ENCODE measurements at places on chromosomes 12 and 14. TPM values are rescaled to one million over a fixed set of nuclear protein-coding genes. Genes with fewer than 3 reads are reported as not detected.

The SIX1 gene
- not detected for total RNA-seq

The SLC35F4 gene
- not detected for total RNA-seq

The TAS2R9 gene
- total RNA-seq: not detected

The TMTC3 gene
- 8.4 TPM for total RNA-seq

The MRPL52 gene
- 38.8 TPM for total RNA-seq

The JPH4 gene
- 8.3 TPM for total RNA-seq

The BTBD6 gene
- total RNA-seq: 67.5 TPM

The NELL2 gene
- total RNA-seq: 15.3 TPM

GRCh38 chr12:51115533-51115932 lies 32.1 kb upstream of the CSRNP2 start:
- H3K36me3 ChIP-seq: no peaks in the 10 kb centered on the region
- H3K4me3 ChIP-seq: no peak overlapping the region
- no peak for DNase-seq

- H3K4me1 ChIP-seq: no peaks in the 10 kb centered on the region
- no peaks in the 10 kb centered on the region for H3K27me3 ChIP-seq
- no peak overlapping the region for H3K4me3 ChIP-seq
- no peak overlapping the region for H3K27ac ChIP-seq
- H3K36me3 ChIP-seq: no peaks in the 10 kb centered on the region
These were observed 99.1 kb downstream of the CAPZA3 start for GRCh38 chr12:18837025-18837424.

GRCh38 chr12:46370792-46371717 lies 1.5 kb downstream of the SLC38A2 start:
- peak overlapping the region; percentile 98 for H3K27ac ChIP-seq
- DNase-seq: peak; percentile 94
- peaks cover 38% of the 10 kb centered on the region for H3K4me1 ChIP-seq
- H3K4me3 ChIP-seq: peak overlapping the region; percentile 89
- H3K27me3 ChIP-seq: no peaks in the 10 kb centered on the region
- no peaks in the 10 kb centered on the region for H3K36me3 ChIP-seq

GRCh38 chr12:100675432-100675831 lies 101.9 kb downstream of the GAS2L3 start:
- no peaks in the 10 kb centered on the region for H3K36me3 ChIP-seq
- H3K27ac ChIP-seq: no peak overlapping the region
- H3K4me1 ChIP-seq: no peaks in the 10 kb centered on the region
- no peak overlapping the region for H3K4me3 ChIP-seq

GRCh38 chr12:66755727-66756395 lies 77.0 kb upstream of the GRIP1 start:
- H3K27me3 ChIP-seq: no peaks in the 10 kb centered on the region
- no peak for DNase-seq
- no peak overlapping the region for H3K27ac ChIP-seq
- no peaks in the 10 kb centered on the region for H3K4me1 ChIP-seq
- H3K36me3 ChIP-seq: no peaks in the 10 kb centered on the region
- H3K4me3 ChIP-seq: no peak overlapping the region

GRCh38 chr14:76939015-76939742 lies 89.3 kb downstream of the IRF2BPL start:
- H3K36me3 ChIP-seq: no peaks in the 10 kb centered on the region
- no peaks in the 10 kb centered on the region for H3K27me3 ChIP-seq
- H3K4me3 ChIP-seq: no peak overlapping the region

DNA sequence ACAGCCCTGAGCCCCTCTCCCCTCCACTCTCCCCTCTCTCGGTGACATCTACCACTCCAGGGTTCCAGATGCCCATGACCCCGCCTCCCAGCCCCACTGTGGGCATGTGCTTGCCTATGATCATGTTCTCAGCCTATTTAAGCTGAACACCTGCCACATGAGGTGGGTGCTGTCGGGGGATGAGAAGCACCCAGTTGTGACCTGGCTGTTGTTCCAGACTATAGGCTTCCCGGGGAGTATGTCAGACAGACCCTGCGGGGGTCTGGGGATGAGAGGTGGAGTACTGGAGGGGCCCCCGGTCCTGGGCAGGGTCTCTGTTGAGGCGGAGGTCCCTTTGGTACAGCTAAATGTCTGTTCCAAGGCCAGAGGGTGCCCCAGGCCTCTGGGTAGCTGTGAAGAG lies 6.0 kb downstream of the VSX2 start:
- H3K4me1 ChIP-seq: no peaks in the 10 kb centered on the region
- no peaks in the 10 kb centered on the region for H3K36me3 ChIP-seq
- H3K27me3 ChIP-seq: no peaks in the 10 kb centered on the region
- H3K4me3 ChIP-seq: no peak overlapping the region
- no peak for DNase-seq

DNA sequence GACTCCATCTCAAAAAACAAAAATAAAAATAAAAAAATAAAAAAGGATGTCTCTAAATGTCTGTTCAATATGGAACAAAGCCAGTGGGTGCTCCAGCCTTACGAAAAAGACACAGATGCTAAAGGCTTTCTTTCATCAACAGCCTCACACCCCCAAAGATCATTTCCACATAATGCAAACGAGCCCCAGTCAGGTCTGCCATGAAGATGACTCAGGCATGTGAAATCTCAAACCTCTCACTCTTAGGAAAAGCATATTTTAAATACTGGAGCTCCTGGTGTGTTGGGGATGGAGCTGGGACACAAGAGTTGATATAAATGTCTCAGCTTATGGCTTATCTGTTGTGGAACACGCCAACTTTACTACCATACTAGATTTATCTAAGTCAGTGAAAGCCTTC lies 49.9 kb upstream of the PLXNC1 start:
- H3K27me3 ChIP-seq: no peaks in the 10 kb centered on the region
- H3K27ac ChIP-seq: no peak overlapping the region
- peaks cover 14% of the 10 kb centered on the region for H3K4me1 ChIP-seq
- no peaks in the 10 kb centered on the region for H3K36me3 ChIP-seq
- H3K4me3 ChIP-seq: no peak overlapping the region

- no peak overlapping the region for H3K27ac ChIP-seq
- H3K27me3 ChIP-seq: no peaks in the 10 kb centered on the region
- no peak for DNase-seq
- no peaks in the 10 kb centered on the region for H3K4me1 ChIP-seq
- H3K36me3 ChIP-seq: no peaks in the 10 kb centered on the region
These were observed 47.3 kb upstream of the SRP54 start for GRCh38 chr14:34935488-34935887.

- DNase-seq: peak; percentile 85
- H3K4me1 ChIP-seq: no peaks in the 10 kb centered on the region
- H3K36me3 ChIP-seq: no peaks in the 10 kb centered on the region
- no peak overlapping the region for H3K27ac ChIP-seq
- peak overlapping the region; percentile 6 for H3K4me3 ChIP-seq
- H3K27me3 ChIP-seq: no peaks in the 10 kb centered on the region
These were observed 32.3 kb upstream of the INF2 start for GRCh38 chr14:104657101-104657524.

GRCh38 chr14:73014105-73014504 lies 12.8 kb downstream of the ZFYVE1 start:
- H3K4me1 ChIP-seq: no peaks in the 10 kb centered on the region
- H3K27ac ChIP-seq: no peak overlapping the region
- no peaks in the 10 kb centered on the region for H3K27me3 ChIP-seq
- no peak for DNase-seq
- H3K4me3 ChIP-seq: no peak overlapping the region

DNA sequence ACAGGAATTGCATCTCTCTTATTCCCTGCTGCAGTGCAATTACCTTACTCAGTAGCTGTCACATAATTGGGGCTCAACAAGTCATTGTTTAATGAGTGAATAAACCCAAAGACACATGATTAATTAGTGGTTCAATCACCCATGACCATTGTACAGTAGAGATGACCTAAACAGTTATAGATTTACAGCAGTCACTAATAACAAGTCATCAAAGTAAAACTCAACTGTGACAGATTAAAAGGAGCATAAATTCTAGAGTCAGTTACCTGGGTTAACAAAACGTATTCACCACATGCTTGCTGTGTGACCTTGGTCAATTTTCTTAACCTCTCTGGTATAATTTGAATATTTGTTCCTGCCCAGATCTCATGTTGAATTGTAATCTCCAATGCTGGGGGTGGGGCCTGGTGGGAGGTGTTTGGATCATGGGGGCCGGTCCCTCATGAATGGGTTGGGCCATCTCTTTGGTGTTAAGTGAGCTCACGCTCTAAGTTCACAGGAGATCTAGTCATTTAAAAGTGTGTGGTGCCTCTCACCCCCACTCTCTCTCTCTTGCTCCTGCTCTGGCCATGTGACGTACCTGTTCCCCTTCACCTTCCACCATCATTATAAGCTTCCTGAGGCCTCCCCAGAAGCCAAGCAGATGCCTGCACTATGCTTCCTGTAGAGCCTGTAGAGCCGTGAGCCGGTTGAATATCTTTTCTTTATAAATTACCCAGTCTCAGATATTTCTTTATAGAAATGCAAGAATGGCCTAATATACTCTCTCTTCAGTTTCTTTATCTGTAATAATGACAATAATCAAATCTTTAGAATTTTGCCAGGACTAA lies 141.9 kb upstream of the PLEKHG7 start:
- no peak overlapping the region for H3K4me3 ChIP-seq
- no peak overlapping the region for H3K27ac ChIP-seq
- no peaks in the 10 kb centered on the region for H3K4me1 ChIP-seq
- H3K27me3 ChIP-seq: no peaks in the 10 kb centered on the region

DNA sequence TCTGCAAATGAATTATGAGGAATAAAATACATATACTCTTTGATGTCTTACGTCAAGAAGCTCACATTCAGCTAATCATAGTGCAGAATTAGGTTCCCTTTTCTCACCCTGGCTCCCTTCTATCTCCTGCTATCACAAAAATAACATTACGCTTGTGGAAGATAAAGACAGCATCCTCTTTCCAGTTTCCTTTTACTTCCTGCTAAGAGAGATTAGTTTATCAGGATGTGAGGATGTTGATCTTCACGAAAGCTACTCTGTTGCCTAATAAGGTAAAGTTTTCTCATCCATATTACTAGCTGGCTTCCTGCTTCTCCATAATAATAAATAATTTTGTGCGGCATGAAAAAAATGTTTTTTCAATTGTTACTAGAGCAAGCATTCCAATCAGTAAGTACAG lies 217.7 kb upstream of the DCN start:
- H3K4me1 ChIP-seq: no peaks in the 10 kb centered on the region
- H3K4me3 ChIP-seq: no peak overlapping the region
- no peak overlapping the region for H3K27ac ChIP-seq

DNA sequence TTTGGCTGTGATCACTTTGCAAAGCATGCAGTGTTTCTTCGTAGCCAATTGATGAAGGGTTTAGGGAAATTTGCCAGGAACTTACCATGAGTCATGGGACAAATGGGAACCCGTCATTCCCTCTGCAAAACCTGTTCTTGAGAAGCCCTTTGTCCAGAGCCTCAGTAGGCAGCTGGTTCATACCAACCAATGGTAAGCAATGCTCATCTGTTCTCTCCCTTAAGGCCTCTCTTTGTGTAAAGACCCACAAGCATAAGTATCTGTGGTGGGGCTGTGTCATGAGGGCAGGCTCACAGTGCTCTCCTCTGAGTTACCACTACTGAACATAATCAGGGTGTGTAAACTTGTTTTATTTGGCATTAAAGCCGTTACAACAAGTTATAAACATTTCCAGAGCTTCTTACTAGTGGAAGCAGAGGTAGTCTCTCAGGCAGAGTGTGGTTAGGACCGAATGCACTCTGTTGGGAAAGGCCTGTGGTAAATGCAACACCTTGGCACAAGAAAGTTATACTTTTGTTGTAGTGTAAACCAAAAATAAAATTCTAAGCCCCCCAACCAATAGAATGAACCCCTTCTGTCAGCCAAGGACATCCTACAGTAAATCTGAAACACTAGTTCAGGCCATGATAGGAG lies 119.8 kb downstream of the SINHCAF start:
- H3K4me3 ChIP-seq: no peak overlapping the region
- DNase-seq: no peak
- H3K4me1 ChIP-seq: no peaks in the 10 kb centered on the region
- H3K27ac ChIP-seq: no peak overlapping the region

GRCh38 chr14:54001189-54001878 lies 44.7 kb upstream of the BMP4 start:
- DNase-seq: no peak
- H3K36me3 ChIP-seq: no peaks in the 10 kb centered on the region
- no peaks in the 10 kb centered on the region for H3K4me1 ChIP-seq
- no peaks in the 10 kb centered on the region for H3K27me3 ChIP-seq
- no peak overlapping the region for H3K4me3 ChIP-seq

GRCh38 chr12:91846466-91847055 lies 299.1 kb downstream of the BTG1 start:
- H3K27ac ChIP-seq: no peak overlapping the region
- no peaks in the 10 kb centered on the region for H3K27me3 ChIP-seq
- H3K4me3 ChIP-seq: no peak overlapping the region
- no peak for DNase-seq
- no peaks in the 10 kb centered on the region for H3K4me1 ChIP-seq

DNA sequence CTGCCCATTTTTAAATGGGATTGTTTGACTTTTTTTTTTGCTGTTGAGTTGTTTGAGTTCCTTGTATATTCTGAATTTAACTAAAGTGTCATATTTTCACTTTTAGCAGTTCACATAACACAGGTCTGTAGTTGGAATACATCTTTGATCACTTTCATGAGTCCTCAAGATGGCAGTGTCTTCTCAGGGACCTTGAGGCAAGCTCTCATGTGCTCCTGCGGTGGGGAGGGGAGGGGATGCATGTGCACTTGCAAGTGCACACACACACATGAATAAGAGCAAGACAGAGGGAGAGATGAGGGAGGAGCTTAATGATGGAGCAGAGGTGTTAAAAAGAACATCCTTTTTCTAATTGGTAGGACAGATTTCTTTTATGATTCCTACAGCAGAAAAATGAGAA lies 291.4 kb upstream of the OR4E1 start:
- H3K4me3 ChIP-seq: no peak overlapping the region
- no peaks in the 10 kb centered on the region for H3K4me1 ChIP-seq
- DNase-seq: peak; percentile 45

DNA sequence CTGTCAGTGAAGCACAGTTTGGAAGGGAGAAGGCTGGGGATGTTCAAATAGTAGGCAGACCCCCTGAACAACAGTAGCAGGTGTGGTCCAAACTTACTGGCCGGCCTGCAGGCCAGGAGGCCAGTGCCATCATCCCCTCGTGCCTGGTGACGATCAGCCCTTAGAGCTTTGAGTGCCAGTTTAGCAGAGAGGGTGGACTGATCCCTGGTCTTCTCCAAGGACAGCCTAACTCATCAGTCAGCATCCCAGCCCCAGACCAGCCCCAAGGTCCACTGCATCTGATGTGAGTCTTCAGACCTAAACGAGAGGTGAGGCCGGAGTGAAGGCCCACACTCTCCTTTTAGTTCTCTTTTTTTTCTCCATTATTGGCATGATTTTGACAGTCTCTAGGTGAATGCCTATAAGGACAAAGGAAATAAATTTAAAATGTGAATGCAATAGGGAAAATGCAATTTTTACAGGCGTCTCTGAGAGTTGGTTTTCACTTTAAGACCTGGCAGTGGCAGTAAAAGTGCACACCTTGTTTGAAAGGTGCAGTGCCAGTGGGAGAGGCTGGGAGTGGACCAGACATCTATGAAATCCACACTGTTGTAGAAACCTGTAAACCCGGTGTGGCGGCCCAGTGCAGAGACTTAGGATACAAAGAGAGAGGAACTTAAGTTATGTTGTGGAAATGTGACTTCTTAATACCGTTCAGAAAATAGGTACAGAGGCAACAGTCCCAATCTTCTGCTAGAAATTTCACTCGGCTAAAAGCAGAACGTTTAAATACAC lies 311.2 kb downstream of the CACNA1C start:
- H3K36me3 ChIP-seq: no peaks in the 10 kb centered on the region
- DNase-seq: no peak
- no peaks in the 10 kb centered on the region for H3K27me3 ChIP-seq
- no peak overlapping the region for H3K4me3 ChIP-seq

Measured in Peyer's patch (tissue), 4 donors.